Mucosa of descending colon (tissue), 3 donors: ENCODE measurements at places on chromosomes 11 and 22.
A peak's percentile ranks its signal among the peaks of the same experiment; 100 is the strongest.

DNA sequence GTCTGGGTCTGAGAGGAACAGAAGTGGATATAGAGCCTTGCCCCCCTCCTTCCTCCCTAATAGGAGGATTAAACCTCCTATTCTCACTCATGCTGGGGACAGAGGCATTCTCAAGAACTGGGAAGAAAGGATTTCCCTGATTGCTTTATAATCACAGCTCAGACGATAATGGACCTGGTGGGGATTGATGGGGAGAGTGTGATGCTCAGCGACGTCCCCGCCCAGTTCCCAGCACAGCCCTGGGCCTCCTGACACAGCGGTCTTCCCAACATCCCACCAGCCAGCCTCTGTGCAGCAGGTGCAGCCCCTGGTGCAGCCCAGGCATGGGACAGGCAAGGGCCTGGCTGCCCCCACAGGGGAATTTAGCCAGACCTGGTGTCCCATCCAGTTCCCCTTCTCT, 28.4 kb downstream of the TRIM29 start:
- DNase-seq, result no peak

DNA sequence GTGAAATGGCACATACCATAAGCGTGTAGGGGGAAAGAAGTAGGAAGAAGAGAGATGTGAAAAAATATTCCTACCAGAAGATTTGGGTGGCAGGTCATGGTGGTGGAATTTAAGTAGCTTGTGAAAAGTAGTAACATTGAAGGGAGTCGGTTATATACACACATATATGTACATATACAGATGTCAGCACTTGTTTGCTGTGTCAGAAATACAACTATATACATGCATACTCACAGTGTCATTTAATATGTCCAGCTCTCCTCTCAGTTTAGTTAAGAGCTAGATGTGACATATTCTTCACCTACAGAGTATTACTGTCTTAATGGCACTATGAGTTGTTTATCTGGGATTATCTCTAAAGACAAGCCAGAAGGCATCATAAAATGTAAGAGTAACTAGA, 987.4 kb upstream of the CCDC90B start:
- no peak for DNase-seq

DNA sequence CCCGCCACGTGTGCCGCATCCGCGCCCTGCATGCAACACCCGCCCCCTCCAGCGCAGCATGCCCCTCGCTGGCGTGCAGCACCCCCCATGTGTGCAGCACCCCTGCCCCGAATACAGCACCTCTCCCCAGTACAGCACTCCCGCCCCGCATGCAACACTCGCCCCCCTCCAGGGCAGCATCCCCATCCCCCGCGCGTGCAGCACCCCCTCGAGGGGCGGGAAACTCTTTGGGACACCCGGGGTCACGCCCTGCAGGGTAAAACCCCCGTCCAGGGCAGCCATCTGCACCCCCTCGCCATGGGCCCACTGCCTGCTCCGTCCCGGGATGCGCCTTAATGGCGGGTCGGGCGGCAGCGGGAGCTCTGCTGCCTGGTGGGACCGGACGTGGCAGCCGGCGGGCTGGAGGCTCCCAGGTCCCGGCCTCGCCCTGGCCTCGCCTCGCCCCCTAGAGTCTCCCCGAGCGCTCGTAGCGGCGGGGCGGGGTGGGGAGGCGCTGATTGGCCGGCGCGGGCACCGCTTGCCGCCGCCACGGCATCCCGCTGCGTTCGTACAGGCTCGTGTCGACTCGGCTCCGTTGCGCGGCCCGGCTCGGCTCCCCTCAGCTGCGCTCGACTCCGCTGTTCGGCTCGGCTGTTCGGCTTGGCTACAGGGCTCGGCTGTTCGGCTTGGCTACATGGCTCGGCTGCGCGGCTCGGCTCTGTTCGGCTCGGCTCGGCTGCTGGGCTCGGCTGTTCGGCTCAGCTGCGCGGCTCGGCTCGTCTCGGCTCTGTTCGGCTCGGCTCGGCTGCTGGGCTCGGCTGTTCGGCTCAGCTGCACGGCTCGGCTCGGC, 417 bp upstream of the BRSK2 start:
- peak; percentile 96 for DNase-seq

DNA sequence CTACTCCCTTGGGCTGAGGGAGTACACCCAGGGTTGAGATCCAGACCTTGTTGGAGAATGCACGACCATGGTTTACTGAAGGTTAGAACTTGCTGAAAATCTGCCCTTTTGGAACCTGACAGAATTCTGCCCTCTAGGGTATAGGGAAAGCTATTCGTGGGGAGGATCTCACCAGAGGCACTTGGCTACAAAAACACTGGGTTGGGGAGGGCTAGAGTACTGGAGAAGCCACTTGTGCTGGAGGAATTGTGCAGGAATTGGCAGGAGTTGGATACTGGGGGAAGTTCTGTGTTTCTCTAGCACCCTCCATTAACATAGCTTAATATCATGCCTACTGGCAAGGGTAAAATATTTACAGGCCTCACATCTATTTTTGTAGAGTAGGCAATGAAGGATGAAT, 55.8 kb downstream of the PPME1 start:
- no peak for DNase-seq

- no peak for DNase-seq
These were observed 19.9 kb upstream of the CLMP start for GRCh38 chr11:123214940-123215339.

DNA sequence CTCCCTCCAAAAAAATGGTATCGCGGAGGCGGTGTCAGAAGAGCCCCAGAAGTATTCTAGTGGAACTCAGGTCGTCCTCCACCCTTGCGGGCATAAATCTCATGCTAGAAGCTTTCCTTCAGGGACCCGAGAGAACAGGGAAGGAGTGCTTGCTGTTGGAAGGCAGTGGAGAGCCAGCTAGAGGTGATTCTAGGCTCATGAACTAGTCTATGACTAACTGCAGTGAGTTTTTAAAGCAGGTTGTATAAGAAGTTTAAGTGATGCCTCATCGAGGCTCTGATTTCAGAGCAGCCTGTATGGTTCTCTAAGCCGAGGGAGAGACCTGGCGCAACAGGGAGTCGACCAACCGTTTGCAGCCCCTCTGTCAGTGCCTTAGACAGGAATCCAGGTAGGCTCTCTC, 85.7 kb downstream of the TBC1D22A start:
- DNase-seq, result no peak

- DNase-seq, result no peak
These were observed 22.8 kb downstream of the PICALM start for GRCh38 chr11:86046116-86046515.

DNA sequence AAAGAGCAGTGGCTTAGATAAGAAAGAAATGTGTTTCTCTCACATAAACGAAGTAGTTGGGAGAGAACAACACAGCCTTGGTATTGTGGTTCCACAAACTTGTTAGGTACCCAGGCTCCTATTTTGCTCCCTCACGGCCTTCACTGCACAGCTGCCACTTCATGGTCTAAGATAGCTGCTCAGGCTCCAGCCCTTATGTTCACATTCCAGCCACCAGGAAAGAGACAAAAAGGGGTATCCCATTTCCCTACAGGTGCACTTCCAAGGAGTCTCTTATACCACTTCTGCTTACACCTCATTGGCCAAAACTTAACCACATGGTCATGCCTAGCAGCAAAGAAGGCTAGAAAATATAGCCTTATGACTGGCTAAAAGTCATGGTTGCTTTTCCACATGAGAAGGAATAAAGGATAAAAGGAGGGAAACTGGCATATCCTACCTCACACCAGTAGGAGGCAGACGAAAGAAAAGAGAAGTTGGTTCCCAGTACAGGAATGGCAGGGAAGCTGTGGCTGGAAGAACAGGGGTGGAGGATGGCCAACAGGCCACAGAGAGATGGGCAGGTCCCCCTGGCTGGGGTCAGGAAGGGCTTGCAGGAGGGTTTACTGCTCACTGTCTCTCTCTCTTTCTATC, 5.4 kb upstream of the HDHD5 start:
- no peak for DNase-seq

GRCh38 chr11:132052904-132053303, 682.5 kb downstream of the NTM start:
- no peak for DNase-seq

- peak; percentile 56 for DNase-seq
These were observed 532 bp downstream of the BET1L start for GRCh38 chr11:206526-207207.

- no peak for DNase-seq
These were observed 6.6 kb upstream of the PLEKHA7 start for GRCh38 chr11:17020831-17021230.

- DNase-seq, result no peak
These were observed 75.3 kb downstream of the MED15 start for GRCh38 chr22:20582520-20583361.

GRCh38 chr11:1650034-1650917, 20.7 kb downstream of the KRTAP5-5 start:
- peak; percentile 29 for DNase-seq

- DNase-seq, result no peak
These were observed 92.2 kb downstream of the PHF21B start for GRCh38 chr22:44917372-44918165.

- DNase-seq, result no peak
These were observed 11.9 kb upstream of the TMPRSS4 start for GRCh38 chr11:118064956-118065355.

GRCh38 chr11:99376463-99376862, 355.7 kb downstream of the CNTN5 start:
- no peak for DNase-seq

DNA sequence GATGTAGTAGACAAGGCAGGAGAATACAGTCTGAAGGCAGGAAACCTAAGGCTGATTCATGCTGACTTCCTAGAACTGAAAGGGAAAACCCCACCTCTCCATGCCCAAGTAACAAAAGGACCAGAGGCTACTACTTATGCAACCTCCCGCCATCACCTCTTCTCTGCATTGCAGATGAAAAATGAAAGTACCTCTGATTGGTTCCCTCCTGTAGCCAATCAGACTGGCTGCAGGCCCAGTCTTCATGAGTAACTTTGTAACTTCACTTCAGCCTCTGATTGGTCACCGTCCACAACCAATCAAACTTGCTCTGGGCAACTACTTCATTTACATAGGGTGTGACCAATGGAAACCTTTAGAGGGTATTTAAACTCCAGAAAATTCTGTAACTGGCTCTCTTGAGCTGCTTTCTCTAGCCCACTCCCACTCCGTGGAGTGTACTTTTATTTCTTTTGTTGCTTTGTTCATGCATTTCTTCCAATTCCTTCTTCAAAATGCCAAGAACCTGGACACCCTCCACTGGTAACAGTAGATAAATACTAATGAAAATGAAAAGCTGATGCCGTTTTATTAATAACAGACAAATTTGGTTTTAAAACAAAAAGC, 5.2 kb upstream of the MAP6 start:
- no peak for DNase-seq

DNA sequence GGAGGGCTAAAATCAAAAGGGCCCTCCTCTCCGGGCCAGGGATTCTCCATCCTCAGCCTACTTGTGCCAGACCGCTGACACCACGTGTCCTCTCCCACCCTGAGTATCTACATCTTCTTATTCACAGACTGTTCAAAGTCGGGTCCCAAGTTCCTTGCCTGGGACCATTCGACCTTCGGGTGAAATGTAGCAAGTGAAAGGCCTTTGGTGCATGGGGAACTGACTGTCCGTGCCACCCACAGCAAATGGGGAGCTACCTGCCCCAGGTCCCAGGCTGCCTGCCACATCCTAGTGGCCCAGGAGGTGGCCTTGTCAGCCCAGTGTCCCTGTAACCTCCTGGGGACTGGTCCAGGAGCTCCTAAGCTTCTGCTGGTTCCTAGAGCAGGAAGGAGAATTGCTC, 67.3 kb downstream of the RTL6 start:
- peak; percentile 11 for DNase-seq

DNA sequence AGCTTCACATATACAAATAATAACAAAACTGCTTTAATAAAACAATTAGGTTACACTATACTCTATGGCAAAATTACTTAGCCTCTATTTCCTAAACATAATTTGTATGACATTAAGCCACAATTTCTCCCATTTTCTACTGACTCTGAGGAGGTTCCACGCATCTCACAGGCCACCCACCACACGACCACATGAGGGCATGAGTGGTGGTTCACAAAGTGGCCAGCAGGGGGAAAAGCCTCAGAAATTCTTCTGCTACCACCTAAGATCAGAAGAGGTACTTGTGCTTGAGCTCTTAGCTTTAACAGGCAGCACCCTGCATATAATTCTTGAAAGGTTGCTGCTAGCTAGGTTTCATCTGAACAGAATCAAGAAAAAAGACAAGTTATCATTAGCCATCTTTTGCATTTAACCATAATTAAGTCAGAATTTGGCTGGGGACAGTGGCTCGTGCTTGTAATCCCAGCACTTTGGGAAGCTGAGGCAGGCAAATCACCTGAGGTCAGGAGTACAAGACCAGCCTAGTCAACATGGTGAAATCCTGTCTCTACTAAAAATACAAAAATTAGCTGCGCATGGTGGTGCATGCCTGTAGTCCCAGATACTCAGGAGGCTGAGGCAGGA, 7.7 kb downstream of the LPXN start:
- peak; percentile 73 for DNase-seq

DNA sequence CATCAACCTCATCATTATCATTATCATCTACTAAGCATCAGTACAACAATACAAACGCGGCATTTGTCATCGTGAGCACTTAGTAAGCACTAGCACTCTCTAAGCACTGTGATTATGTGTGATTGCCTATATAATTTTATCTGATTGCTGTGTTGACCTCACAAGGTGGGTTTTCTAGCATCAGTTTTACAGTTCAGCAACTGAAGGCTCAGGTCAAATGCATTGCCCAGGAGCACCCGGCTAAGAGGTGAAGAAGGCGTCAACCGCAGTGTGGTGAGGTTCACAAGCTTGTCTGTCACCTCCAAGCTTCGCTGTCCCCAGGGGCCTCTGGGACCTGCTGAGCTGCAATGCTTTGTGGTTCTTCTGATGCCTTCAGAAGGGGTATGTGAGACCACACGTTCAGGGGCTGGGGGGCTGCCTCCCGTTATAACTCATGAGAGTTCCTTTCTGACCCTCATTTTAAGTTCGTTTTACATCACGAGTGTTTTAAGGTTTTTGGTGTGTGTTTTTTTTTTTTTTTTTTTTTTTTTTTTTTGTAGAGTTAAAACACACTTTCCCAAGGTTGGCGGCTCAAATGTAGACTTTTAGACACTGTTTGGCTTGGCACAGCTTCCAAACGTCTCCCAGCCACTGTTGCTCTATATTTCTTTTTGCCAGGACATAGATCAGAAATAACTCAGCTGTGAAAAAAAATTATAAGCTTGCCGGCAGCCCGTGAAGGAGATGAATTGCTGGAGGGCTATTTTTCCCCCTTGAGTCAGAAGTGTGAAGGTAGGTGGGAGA, 33.8 kb upstream of the SCUBE1 start:
- DNase-seq, result no peak

- no peak for DNase-seq
These were observed 1025.8 kb downstream of the FAM181B start for GRCh38 chr11:81707881-81708280.

GRCh38 chr11:16945671-16946469, 68.3 kb downstream of the PLEKHA7 start:
- DNase-seq, result no peak

DNA sequence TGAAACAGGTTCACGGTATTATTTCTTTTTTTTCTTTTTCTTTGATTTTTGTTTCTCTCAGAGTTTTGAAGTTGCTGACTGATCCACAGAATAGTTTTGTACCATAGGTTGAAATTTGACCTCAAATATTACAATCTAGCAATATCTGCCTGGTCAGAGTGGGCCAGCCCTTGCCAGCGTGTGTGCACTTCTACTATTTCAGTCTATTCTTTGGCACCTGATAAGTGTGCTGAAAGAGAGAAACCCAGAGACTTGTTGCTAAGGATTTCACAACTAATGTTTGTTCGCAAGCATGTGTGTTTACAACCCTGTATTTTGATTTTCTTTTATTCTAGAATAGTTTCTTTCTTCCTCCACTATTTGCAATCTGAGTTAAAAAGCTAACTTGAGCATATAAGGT, 1125.2 kb upstream of the CNTN5 start:
- no peak for DNase-seq

- DNase-seq, result no peak
These were observed 31.0 kb upstream of the CHRM4 start for GRCh38 chr11:46422588-46422987.
